PC-3 (cell line): ENCODE measurements at places on chromosomes 1 and 21.

- no peak for DNase-seq
These were observed 365.6 kb downstream of the DUSP10 start for GRCh38 chr1:221376286-221376685.

DNA sequence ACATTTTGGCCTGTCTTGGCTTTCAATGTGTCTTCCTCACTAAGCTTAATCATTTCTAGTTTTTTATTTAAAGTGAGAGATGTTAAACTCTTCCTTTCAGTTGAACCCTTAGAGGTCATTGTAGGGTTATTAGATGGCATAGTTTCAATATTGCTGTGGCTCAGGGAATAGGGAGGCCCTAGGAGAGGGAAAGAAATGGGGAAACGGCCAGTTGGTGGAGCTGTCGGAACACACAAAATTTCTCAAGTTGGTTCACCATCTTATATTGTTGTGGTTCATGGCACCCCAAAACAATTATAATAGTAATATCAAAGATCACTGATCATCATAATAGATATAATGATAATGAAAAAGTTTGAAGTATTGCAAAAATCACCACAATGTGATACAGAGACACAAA is 31.4 kb upstream of the KAZN start:
- peak; percentile 23 for DNase-seq

DNA sequence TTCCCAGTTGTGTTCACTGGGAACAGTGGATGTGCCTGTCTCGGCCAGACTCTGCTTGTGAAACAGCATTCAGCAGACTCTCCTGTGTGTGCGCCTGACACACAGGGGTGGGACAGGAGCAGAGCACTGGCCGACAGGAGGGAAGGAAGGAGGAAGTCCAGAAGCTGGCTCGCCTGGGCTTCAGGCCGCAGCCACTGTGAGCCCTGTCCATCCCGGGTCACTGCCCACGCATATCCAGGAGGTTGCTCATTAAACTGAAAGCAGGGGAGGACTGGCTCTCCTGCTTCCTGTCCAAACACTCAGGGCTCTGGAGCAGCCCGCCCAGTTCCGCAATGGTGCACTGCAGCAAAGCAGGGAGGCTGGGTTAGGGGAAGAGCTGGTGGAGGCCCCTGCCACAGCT is 218.7 kb upstream of the VAMP3 start:
- no peak for DNase-seq

GRCh38 chr1:115647047-115647446 is 5.3 kb downstream of the VANGL1 start:
- peak; percentile 19 for DNase-seq

- DNase-seq: peak; percentile 40
These were observed 791 bp downstream of the USP24 start for GRCh38 chr1:55214212-55214933.

- no peak for DNase-seq
These were observed 23.6 kb upstream of the NEK2 start for GRCh38 chr1:211699059-211699458.

- peak; percentile 83 for DNase-seq
These were observed 276.3 kb upstream of the GREM2 start for GRCh38 chr1:240888039-240888786.

DNA sequence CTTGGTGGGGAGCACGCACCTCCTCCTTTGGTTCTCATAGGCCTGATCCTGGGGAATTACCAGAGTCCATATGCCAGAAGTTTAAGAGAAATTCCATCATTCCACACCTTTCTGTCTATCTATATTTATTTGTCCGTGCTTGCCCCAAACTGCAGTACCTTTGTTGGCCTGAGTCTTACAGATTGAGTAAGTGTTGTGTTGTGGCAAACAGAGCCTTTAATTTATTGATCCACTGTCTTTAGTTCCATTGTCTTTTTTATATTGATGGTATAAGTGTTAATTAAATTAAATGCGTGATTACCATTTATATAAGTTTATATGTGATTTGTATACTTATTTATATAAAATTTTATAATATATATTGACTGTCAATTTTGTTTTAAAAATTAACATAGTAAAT is 4.9 kb downstream of the SH3BGR start:
- DNase-seq: peak; percentile 19

DNA sequence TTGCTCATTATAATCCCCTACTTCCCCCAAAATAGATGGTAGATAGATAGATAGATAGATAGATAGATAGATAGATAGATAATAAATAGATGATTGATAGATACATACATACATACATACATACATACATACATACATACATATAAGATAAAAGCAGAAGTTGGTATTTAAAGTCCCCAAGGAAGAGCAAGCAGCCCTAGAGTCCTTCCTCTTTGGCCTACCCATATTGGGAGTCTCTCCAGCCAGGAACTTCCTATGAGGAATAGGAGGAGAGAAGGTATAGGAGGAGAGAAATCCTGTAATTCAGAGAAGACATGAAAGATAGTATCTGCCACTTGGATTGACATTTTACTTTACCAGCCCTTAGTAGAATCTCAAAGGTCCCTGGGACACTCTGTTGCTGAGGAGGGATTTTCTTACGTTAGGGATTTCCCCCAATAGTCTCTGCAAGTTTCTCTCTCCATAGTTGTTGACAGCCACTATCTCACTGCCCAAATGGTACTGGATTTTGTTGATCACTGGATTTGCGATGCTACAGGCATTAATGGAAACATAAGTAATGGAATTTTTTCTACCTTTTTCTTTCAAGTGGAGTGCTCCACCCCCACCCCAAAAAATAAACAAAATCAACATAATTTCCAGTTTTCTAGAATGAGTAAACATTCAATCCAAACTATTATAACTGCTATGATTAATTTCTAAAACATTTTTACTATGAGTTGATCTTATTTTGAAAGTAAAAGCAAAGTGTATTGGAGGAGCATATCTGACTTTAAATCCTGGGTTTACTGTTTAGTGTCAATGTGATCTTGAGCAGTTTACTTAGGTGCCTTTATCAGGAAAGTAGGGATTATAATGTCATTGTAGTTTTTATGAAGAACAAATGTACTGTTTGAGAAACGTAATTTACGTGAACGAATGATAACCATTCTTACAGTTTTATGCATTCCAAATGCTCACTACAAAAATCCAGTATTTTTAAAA is 93.2 kb upstream of the TNFSF4 start:
- peak; percentile 42 for DNase-seq

GRCh38 chr1:208709981-208710380 is 465.8 kb upstream of the PLXNA2 start:
- DNase-seq: no peak

DNA sequence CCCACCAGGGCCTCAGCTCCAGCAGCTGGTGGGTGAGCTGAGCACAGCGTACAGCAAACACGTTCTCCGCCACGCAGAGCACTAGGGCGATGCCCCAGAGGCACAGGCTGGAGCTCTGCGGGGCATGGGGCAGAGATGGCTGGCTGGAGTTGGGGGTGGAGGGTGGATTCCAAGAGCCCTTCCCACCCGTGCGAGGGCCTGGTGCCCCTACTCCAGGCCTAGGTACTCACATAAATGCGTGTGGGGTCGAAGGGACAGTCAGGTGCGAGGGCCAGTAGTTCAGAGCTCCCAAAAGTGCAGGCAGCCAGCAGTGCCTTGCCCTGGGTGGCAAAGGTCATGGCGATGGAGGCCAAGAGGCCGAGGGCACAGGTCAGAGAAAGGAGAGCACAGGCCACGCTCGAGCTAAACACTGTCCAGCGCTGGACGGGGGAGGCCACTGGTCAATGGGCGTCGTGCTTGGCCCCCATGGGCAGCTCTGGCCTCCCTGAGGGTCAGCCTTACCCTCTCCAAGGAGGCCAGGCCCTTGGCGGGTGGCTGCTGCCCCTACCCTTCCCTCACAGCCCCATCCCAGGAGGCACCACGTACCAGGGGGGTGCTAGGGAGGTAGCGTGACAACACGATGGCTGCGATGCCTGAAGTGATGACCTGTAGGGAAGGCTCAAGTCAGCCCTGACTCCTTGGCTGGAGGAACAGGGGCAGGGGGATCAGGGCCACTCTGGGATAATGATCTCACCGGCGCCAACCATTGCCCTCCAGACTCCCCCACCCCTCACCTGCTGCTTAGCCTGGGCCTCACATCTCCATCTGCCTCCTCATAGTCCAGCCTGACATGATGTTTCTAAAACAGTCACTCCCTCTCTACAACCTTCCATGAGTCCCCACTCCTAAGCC is 5.6 kb downstream of the TMEM54 start:
- DNase-seq: no peak

DNA sequence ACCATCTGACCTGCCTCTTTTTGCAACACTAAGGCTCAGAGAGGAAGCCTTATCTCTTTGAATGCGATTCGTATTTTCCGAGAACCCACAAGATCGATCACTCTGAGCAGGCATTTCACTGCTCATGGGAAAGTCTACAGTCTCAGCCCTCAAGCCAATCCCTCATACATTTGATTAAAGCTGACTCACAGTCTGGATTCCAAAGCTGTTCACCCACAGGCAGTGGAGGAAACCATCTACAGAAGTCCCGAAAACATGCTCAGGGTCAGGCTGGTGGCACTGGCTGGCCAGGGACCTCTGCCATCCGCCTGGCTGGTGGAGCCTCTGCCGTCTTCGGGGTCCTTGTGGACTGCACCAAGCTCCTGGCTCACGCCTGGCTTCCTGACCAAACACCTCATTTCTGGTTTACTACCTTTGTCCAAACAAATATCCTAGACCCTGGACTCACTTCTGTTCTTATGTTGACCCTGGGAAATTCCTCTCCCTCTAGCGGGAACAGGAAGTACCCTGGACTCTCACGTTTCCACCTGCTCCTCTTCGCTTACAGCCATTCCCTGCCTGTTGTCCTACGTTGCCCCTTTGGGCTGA is 650.0 kb downstream of the SMYD3 start:
- peak; percentile 63 for DNase-seq

GRCh38 chr1:227559499-227559898 is 3.9 kb upstream of the ZNF678 start:
- DNase-seq: no peak

- no peak for DNase-seq
These were observed 119.6 kb upstream of the ERRFI1 start for GRCh38 chr1:8145545-8146202.

DNA sequence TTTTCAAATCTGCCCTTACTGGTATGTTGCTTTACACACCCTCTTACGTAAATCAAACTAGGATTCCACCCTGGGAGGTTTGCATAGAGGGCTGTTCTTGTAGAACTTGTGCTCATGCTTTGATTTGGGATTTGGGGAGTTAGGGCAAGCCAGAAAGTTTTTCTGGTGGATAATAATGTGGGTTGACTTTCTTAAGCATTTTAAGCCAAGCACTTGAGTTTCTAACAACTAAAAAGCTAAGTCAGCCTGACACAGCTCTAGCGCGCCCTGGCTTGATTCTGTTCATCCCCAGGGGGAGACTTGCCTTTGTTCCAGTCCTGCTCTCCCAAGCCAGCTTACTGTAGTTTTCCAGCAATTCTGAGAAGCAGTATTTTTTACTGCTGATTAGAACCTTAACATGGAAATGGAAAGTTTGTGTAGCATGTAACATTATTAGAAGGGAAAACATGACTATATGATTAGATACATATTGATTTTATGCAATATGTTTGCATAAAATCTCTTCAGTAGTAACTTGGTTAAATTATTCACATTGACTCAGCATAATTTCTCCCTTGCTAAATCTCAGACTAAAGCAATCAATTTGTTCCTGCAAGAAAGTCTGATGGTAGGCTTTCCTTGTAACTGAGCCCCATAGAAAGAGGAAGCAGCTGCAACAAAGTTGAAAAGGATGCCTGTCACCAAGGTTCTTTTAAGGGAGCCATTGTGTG is 11.0 kb upstream of the PGD start:
- peak; percentile 77 for DNase-seq

DNA sequence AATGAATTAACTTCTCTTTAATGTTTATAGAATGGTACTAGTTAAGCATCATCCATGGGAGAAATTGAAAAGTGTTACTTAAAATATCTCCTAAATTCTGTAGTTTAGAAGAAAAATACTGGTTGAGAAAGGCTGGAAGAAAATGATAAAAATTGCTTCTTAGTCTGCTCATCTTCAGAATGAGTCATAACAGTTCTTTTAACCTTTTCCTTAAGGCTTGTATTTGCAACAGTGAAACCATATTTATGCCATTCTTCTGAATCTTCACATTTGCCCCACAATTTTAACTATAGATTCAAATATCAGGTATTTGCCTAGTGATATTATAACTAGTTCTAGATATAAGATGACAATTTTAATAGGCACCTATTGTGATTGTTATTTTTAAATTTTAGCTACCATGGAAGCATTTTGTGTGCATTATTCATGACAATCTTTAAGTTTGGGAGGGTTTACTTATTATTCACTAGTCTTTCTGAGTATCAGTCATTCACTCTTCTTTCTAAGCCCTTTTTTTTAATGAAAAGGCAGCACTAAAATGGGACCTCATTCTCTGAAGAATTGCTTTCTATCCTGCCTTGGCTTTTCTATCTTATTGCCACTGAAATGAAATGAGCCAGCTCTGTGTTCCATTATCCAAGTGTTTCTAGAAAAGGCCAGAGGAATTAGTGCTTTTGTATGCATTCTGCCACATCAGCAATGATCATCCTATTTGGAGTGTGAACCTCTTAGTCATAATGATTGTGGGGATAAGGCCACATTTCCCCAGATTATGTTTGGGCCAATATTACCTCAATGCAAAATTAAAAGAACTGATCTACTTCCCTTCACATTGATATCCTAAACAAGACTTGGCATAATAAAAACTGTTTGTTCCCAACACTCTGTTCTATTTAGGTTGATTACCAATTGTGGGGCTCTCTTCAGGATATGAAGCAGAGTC is 58.4 kb downstream of the SAMSN1 start:
- no peak for DNase-seq

GRCh38 chr1:226972931-226973330 is 32.8 kb downstream of the COQ8A start:
- no peak for DNase-seq

- no peak for DNase-seq
These were observed 119.6 kb upstream of the RUNX1 start for GRCh38 chr21:35168735-35169134.

GRCh38 chr1:228687587-228687986 is 47.7 kb upstream of the RHOU start:
- DNase-seq: no peak

DNA sequence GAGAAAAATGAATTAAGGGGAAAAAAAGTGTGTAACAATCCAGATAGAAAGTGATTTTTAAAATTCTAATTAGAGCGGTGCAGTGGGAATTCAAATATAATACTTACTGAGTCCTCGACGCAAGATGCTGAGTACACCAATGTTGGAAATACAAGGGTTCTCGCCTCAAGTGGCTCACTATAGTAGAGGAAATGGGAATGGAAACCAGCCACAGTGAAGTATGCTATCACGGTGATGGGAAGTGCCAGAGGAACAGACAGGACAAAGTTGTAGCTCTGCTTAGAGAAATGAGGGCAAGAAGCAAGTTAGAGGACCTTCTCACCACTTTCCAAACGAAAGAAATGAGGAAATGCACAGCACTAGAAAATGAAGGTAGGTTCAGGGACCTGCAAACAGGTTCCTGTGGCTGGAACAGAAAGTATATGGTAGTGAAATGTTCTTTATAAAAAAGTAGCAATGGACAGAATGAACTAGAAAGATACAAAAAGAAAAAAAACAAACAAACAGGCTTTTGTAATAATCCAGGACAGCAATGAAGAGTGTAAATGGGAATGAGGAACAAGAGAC is 13.5 kb downstream of the EGLN1 start:
- no peak for DNase-seq

GRCh38 chr1:112460615-112461014 is 48.1 kb upstream of the WNT2B start:
- DNase-seq: no peak

- DNase-seq: no peak
These were observed 366.3 kb downstream of the TBX15 start for GRCh38 chr1:118621839-118622238.
